ENCODE measurements at places on chromosomes 12 and 14.

GRCh38 chr14:81565441-81566290 is 32.0 kb upstream of the SEL1L start:
- DNase-seq: no peak

GRCh38 chr12:117042171-117042842 is 56.9 kb downstream of the TESC start:
- DNase-seq: no peak

- no peak for DNase-seq
Observed at GRCh38 chr14:29652571-29652970, 275.1 kb downstream of the PRKD1 start.

GRCh38 chr14:67814821-67815220 is 1.6 kb downstream of the ZFYVE26 start:
- DNase-seq: no peak

- no peak for DNase-seq
Observed at GRCh38 chr14:33897878-33898535, 52.9 kb downstream of the EGLN3 start.

- no peak for DNase-seq
Observed at GRCh38 chr12:54266852-54267251, 13.1 kb downstream of the CBX5 start.

DNA sequence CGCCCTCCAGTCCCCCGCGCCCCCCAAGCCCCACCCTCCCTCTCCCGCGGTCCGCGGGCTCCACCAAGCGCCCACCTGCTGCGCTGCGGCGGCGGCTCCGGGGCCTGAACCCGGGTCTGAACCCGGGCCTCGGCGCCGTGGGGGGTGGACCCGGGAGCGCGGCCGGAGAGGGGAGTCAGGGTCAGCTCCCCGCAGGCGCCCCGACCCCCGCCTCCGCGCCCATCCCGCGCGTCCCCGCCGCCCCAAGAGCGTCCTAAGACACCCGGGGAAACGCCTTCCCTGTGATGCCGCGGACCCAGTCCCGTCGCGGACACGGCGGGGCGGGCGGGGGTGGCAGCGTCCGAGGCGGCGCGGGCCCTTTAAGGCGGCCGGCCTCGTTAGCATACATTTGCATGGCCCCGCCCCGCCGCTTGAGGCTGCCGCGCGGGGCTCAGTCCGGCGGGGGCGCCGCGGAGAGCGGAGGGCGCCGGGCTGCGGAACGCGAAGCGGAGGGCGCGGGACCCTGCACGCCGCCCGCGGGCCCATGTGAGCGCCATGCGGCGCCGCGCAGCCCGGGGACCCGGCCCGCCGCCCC is at the start of gene MMP17:
Gene MMP17, plus strand, starts transcription at position 433 of the 574 bp plus-strand sequence. Its CDS starts 102 bp downstream, at position 535.
- no peak for DNase-seq

DNA sequence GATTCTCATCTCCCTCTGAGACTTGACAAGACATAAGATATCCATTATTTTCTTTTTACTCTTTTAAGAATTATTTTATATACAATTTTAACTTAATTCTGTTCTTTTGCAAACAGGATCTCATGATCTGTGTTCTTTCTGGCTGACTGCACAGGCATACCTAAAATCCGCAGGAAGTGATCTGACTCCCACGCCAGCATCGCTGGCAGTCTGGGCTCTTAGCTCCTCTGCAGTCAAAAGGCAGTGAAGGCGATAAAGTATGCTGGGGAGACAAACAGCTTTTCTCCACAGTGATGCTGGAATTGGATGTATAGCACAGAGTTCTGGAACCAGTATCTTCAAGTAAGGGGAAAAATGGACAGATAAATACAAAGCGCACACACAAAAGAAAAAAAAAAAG is 52.4 kb downstream of the DICER1 start:
- no peak for DNase-seq

GRCh38 chr12:101707131-101707782 is 9.8 kb downstream of the CHPT1 start:
- DNase-seq: no peak

DNA sequence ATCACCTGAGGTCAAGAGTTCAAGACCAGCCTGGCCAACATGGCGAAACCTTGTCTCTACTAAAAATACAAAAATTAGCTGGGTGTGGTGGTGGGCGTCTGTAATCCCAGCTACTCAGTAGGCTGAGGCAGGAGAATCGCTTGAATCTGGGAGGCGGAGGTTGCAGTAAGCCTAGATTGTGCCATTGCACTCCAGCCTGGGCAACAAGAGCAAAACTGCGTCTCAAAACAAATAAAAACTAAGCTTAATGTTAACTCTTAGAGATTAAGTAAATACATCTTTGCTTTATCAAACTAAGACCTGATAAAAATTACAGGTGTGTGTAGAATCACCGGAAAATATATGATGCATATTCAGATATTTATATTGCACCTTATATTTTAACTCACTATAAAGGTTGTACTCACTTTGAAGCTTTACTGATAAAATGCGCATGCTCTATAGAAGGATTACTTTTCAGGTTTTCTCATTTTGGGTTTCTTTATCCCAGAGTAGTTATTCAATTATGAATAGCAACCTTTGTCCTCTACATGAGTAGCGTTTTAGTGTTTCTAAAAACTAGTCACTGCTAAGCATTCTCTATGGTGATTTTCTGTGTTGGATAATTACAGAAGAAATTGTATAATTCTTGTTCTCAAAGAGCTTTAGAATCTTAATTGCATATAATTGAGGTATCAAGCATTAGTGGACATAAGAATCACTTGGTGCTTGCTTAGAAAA is 9.4 kb downstream of the ARID4A start:
- DNase-seq: no peak

Measured in thoracic aorta (tissue), 2 donors.